Stomach (tissue), 19 donors: ENCODE measurements at places on chromosomes 11 and 22. TPM values are rescaled to one million over a fixed set of nuclear protein-coding genes. Genes with fewer than 3 reads are reported as not detected.

DNA sequence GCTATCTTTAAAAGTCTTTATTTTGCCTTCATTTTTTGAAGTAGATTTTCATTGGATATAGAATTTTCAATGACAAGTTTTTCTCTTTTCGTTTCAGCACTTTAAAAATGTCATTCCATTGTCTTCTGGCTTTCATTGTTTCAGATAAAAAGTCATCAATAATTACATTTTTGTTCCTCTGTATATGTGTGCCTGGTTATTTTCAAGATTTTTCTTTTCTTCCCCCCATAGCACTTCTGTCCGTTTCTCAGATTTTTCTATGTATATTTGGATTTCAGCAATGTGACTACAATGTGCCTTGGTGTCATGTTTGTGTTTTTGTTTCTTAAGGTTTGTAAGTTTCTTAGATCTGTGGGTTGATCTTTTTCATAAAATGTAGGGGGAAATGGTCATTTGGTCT, 66.3 kb upstream of the HSD17B12 start:
- DNase-seq: no peak
- H3K36me3 ChIP-seq: no peaks in the 10 kb centered on the region
- H3K27ac ChIP-seq: no peak overlapping the region

- H3K4me3 ChIP-seq: no peak overlapping the region
- H3K27me3 ChIP-seq: no peaks in the 10 kb centered on the region
- peaks cover 5% of the 10 kb centered on the region for H3K36me3 ChIP-seq
- H3K4me1 ChIP-seq: no peaks in the 10 kb centered on the region
These were observed 53.6 kb downstream of the DDX10 start for GRCh38 chr11:108718466-108718865.

DNA sequence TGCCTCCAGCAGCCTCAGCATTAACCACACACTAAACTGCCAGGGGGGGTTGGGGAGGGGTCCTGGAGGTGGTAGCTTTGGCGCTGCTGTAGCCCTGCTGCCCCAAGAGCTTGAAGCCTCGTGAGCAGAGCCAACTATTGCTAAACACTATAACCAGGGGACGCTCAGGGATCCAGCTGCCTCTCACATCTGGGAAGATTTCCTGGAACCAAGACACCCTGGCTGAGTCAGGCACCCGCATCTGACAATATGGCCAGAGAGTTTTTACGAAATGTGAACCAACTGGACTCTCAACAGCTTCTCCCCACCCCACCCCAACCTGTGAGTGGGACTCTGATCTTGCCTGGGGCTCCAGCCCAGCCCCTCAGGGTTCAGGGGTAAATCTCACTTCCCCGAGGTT, 14.3 kb downstream of the C1QTNF6 start:
- peaks cover 37% of the 10 kb centered on the region for H3K4me1 ChIP-seq
- H3K27me3 ChIP-seq: no peaks in the 10 kb centered on the region
- no peak overlapping the region for H3K27ac ChIP-seq
- no peak overlapping the region for H3K4me3 ChIP-seq
- no peaks in the 10 kb centered on the region for H3K36me3 ChIP-seq

The CYTH4 gene
- 4.2 TPM for total RNA-seq

DNA sequence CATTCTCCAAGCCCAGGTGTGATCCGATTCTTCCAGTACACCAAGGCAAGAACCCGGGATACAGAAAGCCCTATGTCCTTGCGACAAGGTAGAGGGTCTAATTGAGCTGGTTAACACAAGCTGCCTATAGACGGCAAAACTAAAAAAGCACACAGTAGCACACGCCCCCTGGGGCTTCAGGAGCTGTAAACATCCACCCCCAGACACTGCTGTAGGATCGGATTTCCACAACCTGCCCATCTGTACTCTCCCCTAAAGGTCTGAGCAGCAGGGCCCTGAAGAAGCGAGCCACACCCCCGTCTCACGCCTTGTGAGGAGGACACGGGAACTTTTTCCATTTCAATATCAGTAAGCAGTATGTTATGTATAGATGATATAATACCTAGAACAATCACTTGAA, 624.7 kb downstream of the BUD13 start:
- H3K4me1 ChIP-seq: no peaks in the 10 kb centered on the region
- H3K27me3 ChIP-seq: peaks cover 25% of the 10 kb centered on the region
- H3K36me3 ChIP-seq: no peaks in the 10 kb centered on the region

DNA sequence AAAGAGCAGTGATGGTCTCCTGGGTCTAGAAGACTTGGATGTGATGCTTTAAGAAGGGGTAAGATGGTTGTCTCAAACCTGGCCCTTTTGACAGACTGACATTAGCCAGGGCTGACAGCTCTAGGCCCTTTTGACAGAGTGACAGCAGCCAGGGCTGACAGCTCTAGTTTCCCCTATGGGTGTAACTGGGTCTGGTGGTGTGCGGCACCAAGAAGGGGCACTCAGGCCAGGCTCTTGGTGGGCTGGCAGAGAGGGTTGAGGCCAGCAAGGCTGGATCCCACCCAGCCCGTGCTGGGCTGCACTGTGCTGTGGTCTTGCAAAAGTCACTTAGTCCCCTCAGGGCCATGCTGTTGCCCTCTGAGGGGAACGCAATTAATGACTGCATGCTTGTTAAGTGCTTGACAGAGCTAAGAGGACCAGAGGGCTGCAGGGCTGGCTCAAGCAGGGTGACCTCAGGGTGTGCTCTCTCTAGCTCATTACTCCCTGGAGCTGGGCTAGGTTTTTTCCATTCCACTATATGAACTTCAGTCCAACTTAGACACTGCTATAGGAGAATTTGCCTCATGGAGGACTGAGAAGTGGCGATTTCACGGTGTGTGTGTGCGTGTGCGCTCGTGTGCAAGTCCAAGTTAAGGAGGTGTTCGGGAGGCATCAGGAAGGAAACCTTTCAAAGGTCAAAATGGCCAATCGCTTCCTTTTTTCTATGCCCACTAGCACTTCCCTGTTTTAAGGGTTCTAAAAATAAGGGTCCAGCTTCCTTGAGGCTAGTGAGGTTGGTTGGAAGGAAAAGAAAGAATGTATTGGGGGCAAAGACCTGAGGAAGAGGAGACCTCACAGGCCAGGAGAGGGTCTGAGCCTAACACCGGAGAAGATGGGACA, 4.4 kb downstream of the UBASH3B start:
- no peak overlapping the region for H3K27ac ChIP-seq
- H3K4me3 ChIP-seq: no peak overlapping the region
- no peaks in the 10 kb centered on the region for H3K36me3 ChIP-seq

DNA sequence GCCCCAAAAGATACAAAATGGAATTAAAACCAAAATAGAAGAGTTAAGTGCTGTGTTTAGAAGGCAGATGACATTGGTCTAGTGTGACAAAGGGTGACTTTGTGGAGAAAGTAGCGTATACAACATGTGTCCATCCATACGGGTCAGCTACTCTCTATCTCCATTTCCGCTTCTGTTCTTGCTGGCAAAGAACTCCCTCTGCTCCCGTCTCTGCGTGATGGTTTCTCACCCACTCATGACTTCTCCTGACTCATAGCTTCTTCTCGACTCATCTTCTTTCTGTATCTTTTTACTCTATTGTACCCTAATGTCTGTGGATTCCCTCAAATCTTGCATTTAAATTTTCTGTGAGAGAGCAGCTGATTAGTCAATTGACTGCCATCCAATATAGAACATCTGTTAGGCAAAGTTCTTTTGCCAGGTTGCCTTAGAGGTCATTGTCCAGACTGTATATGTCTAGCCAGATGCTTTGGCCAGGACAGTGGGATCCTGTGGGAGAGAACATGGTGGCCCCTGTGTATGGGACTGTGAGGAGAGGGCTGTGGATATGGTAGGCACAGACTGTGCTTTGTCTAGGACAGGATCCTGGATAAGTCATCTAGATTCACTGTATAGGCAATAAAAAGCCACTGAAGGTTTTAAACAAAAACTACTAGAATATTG, 28.4 kb downstream of the MMP13 start:
- no peaks in the 10 kb centered on the region for H3K4me1 ChIP-seq
- no peaks in the 10 kb centered on the region for H3K27me3 ChIP-seq
- DNase-seq: no peak
- no peaks in the 10 kb centered on the region for H3K36me3 ChIP-seq

GRCh38 chr11:113730887-113731726, 25.0 kb upstream of the TMPRSS5 start:
- peaks cover 42% of the 10 kb centered on the region for H3K36me3 ChIP-seq
- no peaks in the 10 kb centered on the region for H3K4me1 ChIP-seq
- no peak overlapping the region for H3K27ac ChIP-seq
- no peaks in the 10 kb centered on the region for H3K27me3 ChIP-seq

The ALKBH8 gene
- 0.87 TPM for total RNA-seq

The FOXR1 gene
- total RNA-seq: not detected

The PITPNB gene
- total RNA-seq: 73.8 TPM

The CCDC15 gene
- 0.43 TPM for total RNA-seq

The MMP13 gene
- total RNA-seq: not detected

The ACRV1 gene
- not detected for total RNA-seq

GRCh38 chr22:26658671-26659478, 1.5 kb downstream of the MIAT start:
- no peak overlapping the region for H3K27ac ChIP-seq
- no peaks in the 10 kb centered on the region for H3K36me3 ChIP-seq
- peaks cover 11% of the 10 kb centered on the region for H3K27me3 ChIP-seq
- peak; percentile 72 for DNase-seq
- H3K4me1 ChIP-seq: peaks cover 28% of the 10 kb centered on the region
- peak overlapping the region; percentile 7 for H3K4me3 ChIP-seq

DNA sequence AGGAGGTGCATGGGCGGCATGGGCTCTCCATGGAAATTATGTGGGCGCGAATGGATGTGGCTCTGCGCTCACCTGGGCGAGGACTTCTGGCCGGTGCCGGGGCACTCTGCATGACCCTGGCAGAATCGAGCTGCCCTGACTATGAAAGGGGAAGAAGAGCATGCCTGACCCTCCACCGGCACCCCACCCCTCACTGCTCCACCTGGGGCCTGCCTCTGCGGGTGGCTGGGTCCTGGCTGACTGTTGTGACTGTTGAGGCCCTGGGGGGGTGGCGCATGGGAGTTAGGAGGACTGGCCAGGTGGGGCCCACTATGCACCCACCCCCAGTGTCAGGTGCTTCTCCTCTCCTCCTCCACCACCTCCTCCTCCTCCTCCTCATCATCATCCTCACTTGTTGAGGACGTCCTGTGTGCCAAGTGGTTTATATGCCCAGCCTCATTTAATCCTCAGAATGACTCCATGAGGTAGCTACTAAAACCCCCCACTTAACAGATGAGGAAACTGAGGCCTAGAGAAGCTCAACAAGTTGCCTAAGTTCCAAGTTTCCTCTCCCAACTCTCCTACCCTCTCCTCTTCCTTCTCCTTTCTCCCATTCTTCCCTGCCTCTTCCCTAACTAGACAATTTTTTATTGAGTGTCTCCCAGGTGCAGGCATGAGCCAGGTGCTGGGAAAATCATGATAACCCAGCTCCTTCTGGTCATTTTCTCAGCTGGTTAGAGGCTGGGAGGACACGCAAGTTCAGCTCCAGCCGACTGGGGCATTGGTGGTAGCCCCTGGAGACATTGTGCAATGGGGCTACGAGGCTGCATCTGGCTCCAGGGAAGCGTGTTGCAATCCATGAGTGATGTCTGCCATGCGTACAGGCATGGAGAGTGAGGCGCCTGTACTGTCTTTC, 2.3 kb downstream of the MYEOV start:
- H3K36me3 ChIP-seq: no peaks in the 10 kb centered on the region
- DNase-seq: no peak
- peak overlapping the region; percentile 8 for H3K4me3 ChIP-seq
- peak overlapping the region; percentile 88 for H3K27ac ChIP-seq

GRCh38 chr22:27296091-27296675, 505.4 kb downstream of the MN1 start:
- H3K4me1 ChIP-seq: no peaks in the 10 kb centered on the region
- DNase-seq: no peak
- H3K4me3 ChIP-seq: no peak overlapping the region

- peak; percentile 48 for DNase-seq
- H3K4me1 ChIP-seq: peaks cover 11% of the 10 kb centered on the region
- no peaks in the 10 kb centered on the region for H3K36me3 ChIP-seq
- H3K27me3 ChIP-seq: no peaks in the 10 kb centered on the region
These were observed 154.6 kb downstream of the MAML2 start for GRCh38 chr11:96188243-96189006.

GRCh38 chr11:128614026-128614425, 26.7 kb upstream of the ETS1 start:
- no peak overlapping the region for H3K27ac ChIP-seq
- no peak overlapping the region for H3K4me3 ChIP-seq
- no peaks in the 10 kb centered on the region for H3K27me3 ChIP-seq
- peak; percentile 6 for DNase-seq
- H3K36me3 ChIP-seq: no peaks in the 10 kb centered on the region

DNA sequence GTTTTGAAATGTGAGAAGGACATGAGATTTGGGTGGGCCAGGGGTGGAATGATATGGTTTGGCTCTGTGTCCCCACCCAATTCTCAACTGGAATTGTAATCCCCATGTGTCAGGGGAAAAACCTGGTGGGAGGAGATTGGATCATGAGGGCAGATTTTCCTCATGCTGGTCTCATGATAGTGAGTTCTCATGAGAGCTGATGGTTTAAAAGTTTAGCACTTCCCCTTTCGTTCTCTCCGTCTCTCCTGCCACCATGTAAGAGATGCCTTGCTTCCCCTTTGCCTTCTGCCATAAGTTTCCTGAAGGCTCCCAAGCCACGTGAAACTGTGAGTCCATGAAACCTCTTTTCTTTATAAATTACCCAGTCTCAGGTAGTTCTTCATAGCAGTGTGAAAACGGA, 113.5 kb downstream of the FCHSD2 start:
- no peak overlapping the region for H3K27ac ChIP-seq
- H3K36me3 ChIP-seq: no peaks in the 10 kb centered on the region
- no peaks in the 10 kb centered on the region for H3K27me3 ChIP-seq
- DNase-seq: peak; percentile 10
- no peaks in the 10 kb centered on the region for H3K4me1 ChIP-seq

GRCh38 chr11:70076461-70076931, 1.6 kb upstream of the ANO1 start:
- peaks cover 15% of the 10 kb centered on the region for H3K4me1 ChIP-seq
- H3K27me3 ChIP-seq: peaks cover 21% of the 10 kb centered on the region
- DNase-seq: no peak
- H3K27ac ChIP-seq: no peak overlapping the region

The TH gene
- total RNA-seq: not detected
